Panc1 (cell line): ENCODE measurements at places on chromosomes 7 and 10. TPM values are rescaled to one million over a fixed set of nuclear protein-coding genes. Genes with fewer than 3 reads are reported as not detected.

Gene WASHC2A
- total RNA-seq, result 67.0 TPM

DNA sequence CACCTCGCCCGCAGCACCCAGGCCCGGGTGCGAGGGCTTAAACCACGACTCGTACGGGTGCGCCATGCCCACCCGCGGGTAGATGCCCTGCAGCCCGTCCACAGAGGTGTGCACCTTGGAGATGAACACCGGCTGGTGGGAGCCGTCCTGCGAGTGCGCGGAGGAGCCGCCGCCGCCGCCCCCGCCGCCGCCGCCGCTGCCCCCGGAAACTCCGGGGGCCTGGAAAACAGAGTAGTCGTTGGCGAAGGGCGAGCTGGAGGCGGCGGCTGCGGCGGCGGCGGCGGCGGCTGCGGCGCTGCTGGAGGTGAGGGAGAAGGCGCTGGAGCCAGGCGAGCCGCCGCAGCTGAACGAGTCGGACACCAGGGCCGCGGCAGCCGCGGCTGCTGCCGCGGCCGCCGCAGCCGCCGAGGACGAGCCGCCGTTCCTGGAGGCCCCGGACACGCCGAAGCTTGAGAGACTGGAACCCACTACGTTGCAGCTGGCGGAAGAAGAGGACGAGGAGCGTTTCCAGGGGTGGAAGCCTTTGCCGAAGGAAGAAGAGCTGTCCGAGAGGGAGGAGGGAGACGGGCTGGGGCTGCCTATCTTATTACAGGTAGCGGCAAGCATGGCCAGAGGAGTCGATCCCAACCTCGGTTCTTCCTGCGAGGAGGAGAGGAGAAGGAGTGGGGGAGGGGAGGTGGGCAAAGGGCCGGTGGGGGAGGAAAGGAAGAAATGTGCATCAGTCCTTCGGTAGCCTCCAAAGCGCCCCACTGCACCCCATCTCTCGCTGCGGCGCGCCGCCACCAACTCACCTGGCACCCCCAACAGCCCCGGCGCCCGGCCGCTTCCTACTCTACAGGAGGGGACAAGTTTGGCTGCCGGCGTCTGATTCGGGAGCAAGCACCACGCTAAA is 1.3 kb downstream of the SP8 start:
- no peak for DNase-seq

DNA sequence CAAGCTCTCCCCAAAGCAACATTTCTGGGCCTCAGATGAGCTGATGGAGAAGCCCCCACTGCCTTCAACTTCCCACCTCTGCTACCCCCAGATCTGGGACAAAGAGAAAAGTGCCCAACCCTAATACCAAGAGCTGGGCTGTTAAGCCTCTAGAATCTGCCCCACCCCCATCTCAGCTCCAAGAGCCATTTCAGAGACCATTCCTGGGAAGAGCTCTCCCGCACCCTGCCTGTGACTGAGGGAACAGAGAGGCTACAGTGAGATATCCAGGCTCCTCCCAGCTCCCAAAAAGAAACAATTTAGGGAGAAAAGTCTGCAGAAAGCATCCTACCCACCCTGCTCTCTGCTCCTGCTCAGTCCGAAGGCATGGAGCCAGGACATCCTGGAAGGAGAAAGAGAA is 2.5 kb upstream of the KCNH2 start:
- no peak for DNase-seq

GRCh38 chr7:155058896-155059295 is 11.2 kb upstream of the HTR5A start:
- no peak for DNase-seq

DNA sequence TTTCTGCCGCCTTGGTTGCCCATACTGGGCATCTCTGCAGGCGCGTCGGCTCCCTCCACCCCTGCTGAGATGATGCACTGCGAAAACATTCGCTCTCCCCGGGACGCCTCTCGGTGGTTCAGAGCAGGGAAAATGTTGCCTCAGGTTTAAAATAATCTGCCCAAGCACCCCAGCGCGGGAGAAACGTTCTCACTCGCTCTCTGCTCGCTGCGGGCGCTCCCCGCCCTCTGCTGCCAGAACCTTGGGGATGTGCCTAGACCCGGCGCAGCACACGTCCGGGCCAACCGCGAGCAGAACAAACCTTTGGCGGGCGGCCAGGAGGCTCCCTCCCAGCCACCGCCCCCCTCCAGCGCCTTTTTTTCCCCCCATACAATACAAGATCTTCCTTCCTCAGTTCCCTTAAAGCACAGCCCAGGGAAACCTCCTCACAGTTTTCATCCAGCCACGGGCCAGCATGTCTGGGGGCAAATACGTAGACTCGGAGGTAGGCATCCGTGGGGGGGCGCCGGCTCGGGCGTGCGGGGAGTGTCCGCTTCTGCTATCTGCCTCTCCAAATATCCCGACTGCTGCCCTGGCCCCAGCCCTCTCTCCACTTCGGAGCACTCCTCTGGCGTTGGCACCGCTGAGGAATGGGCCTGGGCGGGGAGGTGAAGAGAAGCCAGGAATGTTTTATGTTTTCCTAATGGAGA is at the start of gene CAV1:
Gene CAV1 (plus strand): TSS at position 428 of the 689 bp plus-strand sequence. CDS start 27 bp downstream, at position 455.
- peak; percentile 95 for DNase-seq

- DNase-seq, result no peak
These were observed 119.0 kb downstream of the LMBR1 start for GRCh38 chr7:156773966-156774365.

DNA sequence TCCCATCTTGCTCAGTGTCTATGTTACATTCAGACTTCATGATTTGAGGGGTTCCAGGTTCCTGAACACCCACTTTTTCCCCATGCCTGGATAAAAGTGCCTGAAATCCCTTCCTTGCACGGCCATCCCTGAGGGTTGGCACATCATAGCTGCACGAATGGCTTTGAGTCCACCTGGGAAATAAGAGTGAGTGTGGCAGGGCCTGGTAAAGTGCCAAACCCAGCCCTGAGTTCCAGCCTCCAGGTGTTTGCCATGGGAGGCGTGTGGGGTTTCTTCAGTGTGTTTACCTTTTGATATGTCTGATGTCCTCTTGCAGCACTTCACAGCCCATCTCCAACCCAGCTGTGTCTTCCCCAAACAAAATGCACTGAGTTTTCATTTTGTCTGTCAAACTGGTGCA is 145.7 kb downstream of the PAXIP1 start:
- no peak for DNase-seq

GRCh38 chr7:15686295-15686956 is at the start of gene MEOX2:
Gene MEOX2, minus strand, starts transcription at chr7:15686683. Its CDS starts 281 bp downstream, at chr7:15686402.
- DNase-seq, result no peak

DNA sequence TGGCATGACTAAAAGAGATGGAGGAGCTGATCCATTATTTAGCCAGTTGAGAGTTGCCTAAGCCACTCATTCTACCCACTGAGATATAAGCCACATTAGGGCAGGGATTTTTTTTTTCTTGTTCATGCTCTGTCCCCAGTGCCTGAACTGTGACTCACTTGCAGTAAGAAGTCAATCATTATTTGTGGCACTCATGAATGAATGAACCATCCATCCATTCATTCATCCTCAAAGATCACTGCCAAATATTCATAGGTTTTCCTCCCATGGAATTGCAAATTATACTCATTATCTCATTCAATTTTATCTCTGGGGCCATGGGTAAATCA is 22.8 kb upstream of the ARID5B start:
- DNase-seq, result no peak
